ENCODE measurements at places on chromosomes 4 and X.

DNA sequence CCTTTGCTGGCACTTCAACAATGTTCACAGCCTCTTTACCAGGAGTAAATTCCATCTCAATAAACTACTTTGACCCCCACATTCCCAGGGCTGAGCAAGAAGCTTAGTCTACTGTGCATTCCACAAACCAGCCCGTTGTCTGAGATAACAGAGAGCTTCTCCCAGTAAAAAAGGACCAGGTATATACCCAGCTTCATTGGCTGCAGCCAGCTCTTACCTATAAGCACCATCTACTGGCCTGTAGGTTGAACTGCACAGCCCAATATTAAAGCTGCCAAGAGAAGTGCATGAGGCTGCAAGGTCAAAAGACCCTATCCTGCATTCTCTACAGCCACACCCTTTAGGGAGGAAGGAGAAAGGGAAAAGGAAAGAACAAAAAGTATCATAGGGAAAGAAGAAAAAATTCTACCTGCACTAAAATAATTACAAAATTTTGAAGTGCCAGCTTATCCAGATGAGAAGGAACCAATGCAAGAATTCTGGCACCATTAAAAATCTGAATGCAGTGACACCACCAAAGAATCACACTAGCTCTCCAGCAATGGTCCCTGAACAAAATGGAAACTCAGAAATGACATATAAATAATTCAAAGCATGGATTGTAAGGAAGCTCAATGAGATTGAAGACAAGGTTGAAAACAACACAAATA, 45.7 kb upstream of the INTU start:
- no peak for DNase-seq

DNA sequence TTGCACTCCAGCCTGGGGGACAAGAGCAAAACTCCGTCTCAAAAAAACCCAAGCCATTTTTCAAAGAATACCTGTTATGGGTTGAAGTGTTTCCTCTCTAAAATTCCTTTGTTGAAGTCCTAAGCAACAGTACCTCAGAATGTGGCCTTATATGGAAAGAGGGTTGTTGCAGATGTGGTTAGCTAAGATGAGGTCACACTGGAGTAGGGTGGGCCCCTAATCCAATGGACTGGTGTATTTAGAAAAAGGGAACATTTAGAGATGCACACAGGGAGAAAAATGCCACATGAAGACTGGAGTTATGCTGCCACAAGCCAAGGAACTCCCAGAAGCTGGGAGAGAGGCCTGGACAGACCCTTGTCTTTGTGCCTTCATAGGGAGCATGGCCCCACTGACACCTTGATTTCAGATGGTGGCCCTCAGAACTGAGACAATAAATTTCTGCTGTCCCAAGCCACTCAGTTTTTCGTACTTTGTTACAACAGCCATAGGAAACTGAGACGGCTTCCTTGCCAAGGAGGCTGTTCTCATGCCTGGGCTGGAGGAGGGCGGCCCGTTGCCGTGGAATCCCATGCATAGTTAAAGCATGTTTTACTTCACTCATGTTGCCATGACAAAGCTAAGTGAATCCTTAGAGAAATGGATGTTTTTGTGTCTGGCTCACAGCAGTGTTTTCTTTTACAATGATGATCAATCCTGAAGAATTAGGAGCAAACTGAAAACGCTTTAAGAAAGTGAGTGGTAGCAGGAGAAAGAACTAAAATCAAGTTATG, 16.5 kb downstream of the TRAPPC2 start:
- no peak for DNase-seq

DNA sequence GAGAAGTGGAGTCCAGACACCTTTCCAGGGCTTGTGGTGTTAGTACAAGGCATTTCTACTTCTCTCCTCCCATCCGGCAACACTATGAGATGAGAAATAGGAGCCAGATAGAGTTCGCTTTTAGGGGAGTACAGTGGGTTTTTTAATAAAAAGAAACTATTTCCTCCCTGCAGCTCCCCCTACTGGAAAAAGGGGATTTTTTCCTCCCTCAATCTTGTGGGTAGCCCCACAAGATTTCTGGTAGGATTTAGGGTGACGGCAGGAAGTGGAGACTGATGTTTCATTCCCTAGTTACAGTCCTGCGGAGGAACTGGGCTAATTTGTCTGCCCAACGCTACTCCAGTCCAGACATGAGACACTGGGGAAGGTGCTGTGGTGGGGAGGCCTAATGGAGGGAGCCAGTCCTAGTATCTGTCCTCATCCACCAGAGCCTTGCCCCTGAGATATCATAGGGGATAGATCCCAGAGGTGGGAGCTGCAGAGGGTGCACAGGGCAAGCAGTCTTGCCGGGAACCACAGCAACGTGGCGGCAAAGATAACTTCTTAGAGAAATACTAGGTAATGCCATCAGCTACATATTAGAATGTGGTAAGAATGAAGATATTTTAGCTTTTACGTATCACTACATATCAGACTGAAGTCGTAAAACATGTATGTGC, 45.5 kb upstream of the PRKG2 start:
- DNase-seq, result no peak

DNA sequence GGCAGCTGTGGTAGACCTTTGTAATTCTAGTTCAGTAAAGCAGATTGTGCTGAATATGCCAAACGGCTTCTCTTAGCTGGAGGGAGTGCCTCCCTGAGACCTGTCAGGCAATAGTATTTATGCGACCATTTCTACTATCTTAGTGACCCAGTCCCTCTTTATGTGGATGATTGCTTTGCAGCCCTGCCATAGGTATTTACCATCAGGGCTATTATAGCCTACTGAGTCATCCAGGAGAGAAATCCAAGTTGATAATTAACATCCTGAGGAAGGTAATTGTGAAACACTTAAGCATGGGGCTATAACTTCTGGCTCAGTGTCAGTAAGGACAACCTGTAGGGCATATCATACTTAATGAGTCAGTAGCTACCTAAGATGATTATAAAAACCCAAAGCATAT, 103.9 kb upstream of the MAOA start:
- DNase-seq, result no peak

GRCh38 chrX:80667967-80668366, 141.7 kb downstream of the BRWD3 start:
- DNase-seq, result no peak

GRCh38 chr4:38278255-38278654, 318.1 kb downstream of the PTTG2 start:
- DNase-seq, result no peak

- no peak for DNase-seq
Measured at GRCh38 chr4:10773010-10773409, 88.4 kb upstream of the CLNK start.

GRCh38 chrX:83416273-83416672, 91.8 kb upstream of the POU3F4 start:
- DNase-seq, result no peak

DNA sequence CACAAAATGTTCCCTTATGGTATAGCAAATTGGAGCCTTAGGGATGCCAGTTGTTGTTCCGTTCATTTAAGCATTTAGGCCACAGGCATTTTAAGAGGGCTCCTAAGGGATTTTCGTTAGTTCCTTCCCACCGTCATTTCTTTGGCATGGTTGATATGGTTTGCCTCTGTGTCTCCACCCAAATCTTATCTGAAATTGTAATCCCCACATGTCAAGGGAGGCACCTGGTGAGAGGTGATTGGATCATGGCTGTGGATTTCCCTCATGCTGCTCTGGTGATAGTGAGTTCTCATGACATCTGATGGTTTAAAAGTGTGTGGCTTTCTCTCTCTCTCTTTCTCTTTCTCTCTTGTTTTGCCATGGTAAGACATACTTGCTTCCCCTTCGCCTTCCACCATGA, 104.1 kb downstream of the ASB9 start:
- DNase-seq, result no peak

- no peak for DNase-seq
Measured at GRCh38 chr4:108024085-108024877, 34.6 kb downstream of the HADH start.

DNA sequence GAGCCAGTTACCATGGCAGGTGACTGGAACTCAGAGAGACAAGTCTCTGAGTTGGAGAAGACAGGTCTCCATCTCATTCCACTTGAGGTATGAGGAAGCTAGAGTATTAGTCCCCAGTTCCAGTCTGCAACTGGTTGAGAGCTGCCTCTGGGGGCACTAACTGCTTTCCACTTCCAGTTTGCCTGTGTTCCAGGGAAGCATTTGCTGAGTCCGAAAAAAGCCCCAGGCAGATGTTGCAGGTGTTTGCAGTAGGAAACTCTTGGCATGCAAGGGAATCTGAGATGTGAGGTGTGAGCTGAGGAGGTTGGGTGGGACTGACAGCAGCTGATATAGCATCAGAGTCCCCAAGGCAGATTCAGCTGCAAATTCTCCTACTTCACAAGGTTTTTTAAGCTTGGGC, 272.2 kb upstream of the CASK start:
- no peak for DNase-seq
